KBM-7 (cell line): ENCODE measurements at places on chromosomes 13 and 19.

GRCh38 chr13:46113596-46113995 is 8.8 kb upstream of the CPB2 start:
- DNase-seq = peak; percentile 41

GRCh38 chr13:95269756-95270155 is 31.5 kb downstream of the ABCC4 start:
- no peak for DNase-seq

GRCh38 chr13:65090186-65090585 is 2139.9 kb downstream of the PCDH9 start:
- DNase-seq = no peak

- DNase-seq = no peak
Observed at GRCh38 chr13:76654263-76654662, 231.9 kb downstream of the KCTD12 start.

- DNase-seq = no peak
Observed at GRCh38 chr13:64099994-64100393, 2684.3 kb upstream of the PCDH20 start.

DNA sequence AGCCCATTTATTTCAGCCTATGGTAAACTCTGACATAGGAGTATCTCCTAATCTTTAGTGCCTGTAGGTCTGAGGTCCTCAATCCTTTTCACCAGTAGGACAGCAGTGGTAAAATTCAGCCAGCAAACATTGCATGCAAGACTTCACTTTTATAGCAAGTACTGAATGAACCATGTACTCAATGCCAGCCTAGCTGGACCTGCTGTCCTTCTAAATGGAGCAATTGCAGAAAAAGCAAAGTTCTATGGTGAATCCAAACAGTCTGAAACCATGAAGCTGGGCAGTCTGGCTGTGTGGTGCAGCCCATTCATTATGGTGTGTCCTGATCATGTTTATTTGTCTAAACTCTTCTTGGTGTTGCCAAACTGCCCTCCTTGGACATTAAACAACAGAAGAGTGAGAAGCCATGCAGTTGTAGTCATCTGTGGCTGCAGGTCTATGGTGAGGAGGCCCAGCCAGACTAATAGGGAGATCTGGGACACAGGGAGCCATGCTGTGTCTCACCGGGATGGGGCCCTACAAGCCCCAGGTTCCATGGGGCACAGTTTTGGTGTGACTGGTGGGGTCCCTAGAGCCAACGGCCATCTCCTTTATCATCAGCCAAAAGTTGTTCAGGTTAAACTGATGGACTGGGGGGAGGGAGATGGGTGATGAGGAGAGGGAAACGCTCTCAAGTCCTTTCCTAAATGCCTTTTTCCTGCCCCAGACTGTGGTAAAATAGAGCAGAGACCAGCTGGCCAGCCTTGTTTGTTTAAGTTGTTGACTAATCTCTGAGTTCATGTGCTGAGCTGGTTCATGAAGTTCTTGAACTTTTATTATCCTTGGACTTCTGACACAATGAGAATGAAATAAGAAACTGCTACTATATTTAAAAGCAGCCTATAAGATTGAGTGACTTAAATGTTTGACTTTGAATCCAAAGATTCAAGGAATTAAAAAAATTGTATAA is 20.6 kb upstream of the TNFSF11 start:
- DNase-seq = no peak

DNA sequence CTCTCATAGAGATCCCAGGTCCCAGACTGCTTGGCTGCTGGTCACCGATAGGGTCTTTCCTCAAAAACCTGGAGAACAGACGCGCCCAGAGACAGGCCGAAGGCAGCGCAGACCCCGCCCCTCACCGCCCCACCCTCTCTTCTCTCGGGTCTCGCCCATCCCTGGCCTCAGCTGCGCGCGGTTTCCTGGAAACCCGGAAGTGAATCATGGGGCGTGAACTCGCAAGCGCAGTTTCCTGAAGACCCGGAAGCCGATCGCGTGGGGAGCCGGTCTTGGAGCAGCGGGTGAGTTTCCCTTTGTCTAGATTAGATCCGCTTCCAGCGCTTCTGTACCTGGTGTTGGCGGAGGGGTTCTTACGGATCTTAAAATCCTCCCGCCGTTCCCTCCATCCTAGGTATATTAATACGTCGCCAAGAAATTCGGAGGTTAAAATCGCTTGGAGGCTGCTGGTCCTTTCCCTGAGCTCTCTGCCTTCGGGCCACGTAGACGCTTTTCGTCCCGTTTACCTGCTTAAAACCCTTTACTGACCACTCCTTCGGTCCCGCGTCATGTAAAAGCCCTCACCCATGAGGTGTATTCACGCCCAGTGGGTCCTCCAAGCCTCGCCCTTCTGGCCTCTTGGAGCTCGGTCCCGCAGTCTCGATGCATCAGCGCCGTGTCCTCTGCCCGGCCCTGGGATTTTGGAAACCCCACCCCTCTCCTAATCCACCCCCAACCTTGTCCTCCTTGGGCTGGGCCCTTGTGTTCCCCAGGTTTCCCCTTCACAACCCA is at the start of gene ZNF578:
Gene ZNF578 (plus strand): TSS at position 230 of the 771 bp plus-strand sequence. CDS start 48,293 bp downstream, outside the sequence.
- no peak for DNase-seq
